ENCODE measurements at places on chromosomes 12 and 14.

- no peak for DNase-seq
These were observed 27.5 kb upstream of the GSG1 start for GRCh38 chr12:13130981-13131380.

GRCh38 chr12:24730489-24730896, 218.4 kb downstream of the BCAT1 start:
- no peak for DNase-seq

GRCh38 chr14:34538871-34539406, 562 bp downstream of the EAPP start:
- no peak for DNase-seq

DNA sequence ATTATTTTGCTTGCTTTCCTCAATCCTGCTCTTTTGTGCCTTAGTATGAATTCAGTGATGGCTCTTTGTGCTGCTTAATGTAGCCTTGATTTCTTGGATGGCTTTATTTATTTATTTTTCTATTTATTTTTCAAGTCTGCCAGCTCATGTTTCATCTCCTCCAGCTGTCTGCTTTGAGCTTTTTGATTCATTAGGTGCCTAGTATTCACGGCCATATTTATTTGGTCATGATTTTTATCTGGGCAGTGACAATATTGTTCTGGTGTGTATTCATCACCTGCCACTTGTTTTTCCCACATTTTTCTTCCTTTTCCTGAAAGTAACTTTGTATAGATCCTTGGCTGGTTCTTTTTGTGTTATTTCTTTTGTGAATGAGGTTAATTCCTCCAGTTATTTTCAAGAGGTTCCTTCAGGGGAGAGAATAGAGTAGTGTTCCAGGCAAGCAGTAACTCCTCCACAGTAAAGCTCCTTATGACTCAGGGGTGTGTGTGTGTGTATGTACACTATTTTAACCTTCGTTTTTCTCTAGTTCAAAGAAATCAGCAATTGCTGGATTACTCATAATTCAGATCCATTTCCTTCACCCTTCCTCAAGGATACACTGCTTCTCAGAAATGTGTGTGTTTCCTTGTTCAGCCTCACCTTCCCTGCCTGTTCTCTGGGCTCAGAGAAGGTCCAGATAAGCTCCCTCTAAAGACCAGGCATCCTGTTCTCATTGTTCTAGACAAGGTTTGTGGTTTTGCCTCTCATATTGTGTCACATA, 51.6 kb upstream of the PMCH start:
- no peak for DNase-seq

DNA sequence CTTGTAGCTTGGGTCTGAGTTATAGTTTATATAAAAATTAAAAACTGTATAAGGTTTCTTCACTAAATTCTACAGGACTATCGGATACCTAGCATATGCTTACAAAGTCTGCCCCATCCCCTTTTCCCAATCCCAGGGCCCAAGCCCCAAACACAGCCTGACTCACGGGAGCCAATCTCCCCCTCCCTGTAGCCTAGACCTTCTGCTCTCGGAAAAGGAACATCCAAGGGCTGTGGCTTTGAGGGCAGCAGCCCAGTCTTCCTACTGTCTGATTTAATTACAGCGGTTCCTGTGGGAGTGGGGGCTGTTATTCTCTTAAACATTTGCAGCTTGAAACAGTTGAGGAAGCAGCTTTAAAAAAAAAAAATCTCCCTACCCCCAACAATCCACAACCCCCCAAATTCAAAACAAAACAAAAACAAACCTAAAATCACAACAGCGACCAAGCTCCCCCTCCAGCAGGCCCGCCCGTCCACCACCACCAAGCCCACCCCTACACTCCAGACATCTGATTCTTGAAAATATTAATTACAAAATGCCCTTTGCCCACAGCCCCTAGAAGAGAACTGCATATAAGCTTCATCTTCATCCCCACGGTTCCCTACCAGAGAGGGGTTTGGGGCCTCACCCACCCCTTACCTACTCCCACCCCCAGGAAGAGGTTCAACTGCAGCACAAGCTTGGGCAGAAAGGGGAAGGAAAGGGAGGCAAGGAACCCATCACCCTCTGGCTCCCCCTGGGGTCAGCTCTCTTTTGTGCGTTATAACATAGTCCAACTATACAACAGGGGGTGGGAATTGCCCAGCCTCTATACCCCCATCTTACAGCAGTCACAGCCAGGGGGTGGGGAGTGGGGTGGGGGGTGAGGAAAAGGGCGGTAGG, 1.1 kb upstream of the PRKAG1 start:
- no peak for DNase-seq
